Activated CD4-positive, alpha-beta T cell treated with anti-CD3 and anti-CD28 coated beads for 24 hours (primary cell): ENCODE measurements at places on chromosomes 5 and 9.
A peak's percentile ranks its signal among the peaks of the same experiment; 100 is the strongest.

GRCh38 chr5:58544195-58544594 lies 38.7 kb upstream of the RAB3C start:
- no peak for DNase-seq

DNA sequence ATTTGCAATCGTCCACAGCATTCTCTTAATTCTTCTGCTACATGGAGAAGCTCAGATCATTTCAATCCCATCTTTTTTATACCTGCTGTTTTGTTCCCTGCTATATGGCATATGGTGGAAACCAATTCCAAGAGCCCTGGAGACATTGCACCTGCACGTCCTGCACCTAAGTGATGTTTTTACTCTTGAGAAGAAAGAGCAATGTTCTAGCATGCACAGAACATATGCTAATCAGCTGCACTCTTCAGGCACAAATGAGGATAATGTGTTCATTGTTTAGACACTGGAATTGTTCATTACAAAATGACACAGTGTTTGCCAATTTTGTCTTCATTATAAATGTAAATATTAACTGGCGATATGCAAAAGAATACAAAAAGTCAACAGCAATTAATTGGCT lies 935.8 kb downstream of the TLE4 start:
- no peak for DNase-seq

DNA sequence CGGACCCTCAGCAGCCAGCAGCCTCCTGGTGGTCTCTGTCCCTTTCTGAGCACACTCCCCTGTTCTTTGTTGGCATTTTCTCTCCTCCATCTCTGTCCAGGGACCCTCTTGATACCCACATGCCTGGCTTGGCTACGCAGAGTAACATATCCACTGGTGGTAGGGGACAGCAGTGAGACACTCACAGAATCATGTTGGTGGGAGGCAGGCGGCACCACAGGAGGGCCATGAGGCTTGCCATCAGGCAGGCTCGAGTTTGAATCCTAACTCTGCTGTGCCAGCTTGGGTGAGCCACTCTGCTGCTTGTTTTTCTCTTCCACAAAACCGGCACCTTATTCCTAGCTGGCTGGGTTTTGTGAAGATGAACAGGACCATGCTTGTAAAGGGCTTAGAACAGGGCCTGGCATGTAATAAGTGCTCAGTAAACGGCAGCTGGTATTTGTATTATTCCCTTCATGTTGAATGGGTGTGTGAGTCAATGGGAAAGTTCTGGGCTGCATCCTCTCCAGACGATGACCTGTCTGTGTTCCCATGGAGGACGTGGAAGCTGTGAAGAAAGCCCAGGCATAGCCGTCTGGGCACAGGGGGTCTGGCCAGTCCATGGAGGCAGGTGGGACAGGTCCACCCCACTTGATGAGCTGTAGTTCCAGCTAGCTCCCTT lies 2.3 kb downstream of the COL27A1 start:
- DNase-seq: no peak

GRCh38 chr5:2742921-2743679 lies 8.4 kb downstream of the IRX2 start:
- no peak for DNase-seq

GRCh38 chr5:143692342-143692741 lies 119.6 kb upstream of the HMHB1 start:
- no peak for DNase-seq

DNA sequence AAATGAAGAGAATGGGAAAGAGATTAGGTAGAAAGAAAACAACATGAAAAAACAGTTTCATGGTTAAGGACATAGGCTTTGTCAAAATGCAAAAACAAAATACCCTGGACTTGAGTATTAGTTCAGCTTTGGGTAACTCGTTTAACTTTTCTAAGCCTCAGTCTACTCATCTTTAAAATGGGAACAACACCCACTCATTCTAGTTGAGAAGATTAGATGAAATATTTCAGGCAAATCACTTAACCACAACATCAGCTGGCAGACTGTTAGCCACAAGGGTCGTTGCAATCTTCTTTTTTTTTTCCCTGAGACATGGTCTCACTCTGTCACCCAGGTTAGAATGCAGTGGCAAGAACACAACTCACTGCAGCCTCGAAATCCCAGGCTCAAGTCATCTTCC lies 185.6 kb downstream of the DCP2 start:
- DNase-seq: no peak

GRCh38 chr5:14777187-14777586 lies 94.4 kb downstream of the ANKH start:
- no peak for DNase-seq

- no peak for DNase-seq
These were observed 6.5 kb upstream of the EBF1 start for GRCh38 chr5:159106193-159106568.

DNA sequence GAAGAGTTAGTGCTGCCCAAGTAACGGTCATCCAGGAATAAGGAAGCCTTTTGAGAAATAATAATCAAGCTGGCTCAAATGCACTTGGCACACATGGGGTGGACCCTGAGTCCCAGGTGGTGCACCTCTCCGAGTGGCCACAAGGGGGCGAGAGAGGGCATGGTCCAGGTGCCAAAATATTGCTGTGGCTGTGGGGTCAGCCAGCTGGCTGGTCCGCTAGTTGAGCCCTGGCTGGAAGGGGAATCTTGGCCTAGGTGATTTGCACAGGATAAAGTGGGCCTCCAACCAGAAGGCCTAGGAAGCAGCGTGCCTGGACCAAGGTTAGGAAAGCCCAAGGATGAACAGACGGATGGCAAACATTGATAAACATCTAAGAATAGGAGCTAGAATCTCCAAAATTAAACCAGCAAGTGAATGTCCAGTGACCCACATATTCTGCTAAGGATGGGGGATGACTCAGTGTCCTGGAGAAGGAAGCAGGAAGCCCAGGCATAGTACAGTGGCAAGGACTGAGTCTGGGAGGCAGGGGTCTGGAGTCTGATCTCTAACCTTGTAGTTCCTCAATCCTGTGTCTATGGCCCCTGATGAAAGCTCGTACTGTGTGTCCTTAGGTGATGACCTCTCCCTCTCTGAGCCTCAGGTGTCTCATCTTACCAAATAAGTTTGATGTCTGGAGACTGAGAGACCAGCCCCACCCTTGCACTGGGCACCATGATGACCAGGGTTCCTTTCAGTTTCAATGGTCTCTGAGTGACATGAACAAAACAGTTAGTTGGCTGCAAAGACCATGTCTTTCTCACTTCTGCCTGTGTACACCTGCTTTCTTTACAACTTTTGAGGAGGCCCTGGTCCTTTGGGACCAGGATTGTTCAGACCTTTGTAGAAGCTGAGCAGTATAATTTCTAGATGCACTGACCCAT lies 19.2 kb upstream of the SHB start:
- DNase-seq: peak; percentile 54

DNA sequence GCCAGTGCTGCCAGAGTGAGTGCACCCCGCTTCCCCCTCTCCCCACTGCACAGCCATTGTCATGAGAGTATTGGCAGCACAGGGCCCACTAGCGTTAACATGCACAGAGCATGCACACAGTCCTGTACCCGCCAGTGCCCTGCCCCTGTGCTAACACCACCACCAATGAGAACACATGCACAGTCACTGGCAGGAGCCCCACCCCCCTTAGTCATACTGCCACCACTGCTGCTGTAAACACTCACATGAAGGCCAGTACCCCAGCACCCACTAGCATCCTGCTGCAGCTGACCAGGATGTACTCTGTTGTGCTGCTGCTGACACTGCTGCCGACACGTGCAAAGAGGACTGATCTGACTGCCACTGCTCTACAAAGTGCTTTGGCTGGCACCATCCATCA lies 19.5 kb upstream of the RANBP6 start:
- no peak for DNase-seq

GRCh38 chr9:84615544-84615943 lies 54.0 kb upstream of the NTRK2 start:
- no peak for DNase-seq

GRCh38 chr9:77016526-77017504 lies 2.6 kb upstream of the FOXB2 start:
- no peak for DNase-seq

DNA sequence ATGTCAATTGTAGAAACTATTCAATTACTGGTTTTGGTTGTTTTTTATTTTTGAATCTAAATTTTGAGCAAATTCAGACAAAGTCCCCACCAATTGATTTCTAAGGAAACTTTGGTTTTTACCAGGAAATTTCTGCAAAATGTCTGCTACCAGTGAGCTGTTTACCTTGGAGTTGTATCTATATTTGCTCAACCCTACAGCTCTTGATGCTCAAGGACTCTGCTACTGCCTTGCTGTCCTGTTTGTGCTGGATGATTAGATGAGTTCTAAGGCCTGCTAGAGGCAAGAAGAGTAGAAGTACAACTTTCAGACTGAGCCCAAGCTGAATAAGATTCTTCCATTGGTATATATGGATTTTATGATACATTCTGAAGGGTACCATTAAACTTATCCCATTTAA lies 42.6 kb upstream of the KIF2A start:
- DNase-seq: no peak

- no peak for DNase-seq
These were observed 109.2 kb downstream of the RAPGEF6 start for GRCh38 chr5:131525805-131526204.

DNA sequence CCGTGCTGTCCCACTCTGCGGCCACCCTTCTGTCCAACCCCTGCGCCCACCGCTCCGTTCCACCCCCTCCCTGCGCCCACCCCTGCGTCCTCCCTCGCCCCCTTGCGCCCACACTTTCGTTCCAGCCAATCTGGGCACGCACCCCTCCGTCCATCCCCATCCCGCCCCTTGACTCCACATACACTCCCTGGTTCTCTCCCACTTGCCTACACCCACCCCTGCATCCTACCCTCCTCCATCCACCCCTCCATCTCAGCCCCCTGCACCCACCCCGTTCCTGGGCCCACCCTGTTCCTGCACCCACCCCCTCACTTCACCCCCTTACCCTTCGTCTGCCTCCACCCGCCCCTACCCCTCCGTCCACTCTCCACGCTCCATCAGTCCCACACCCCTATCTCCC lies 7.0 kb downstream of the ADAMTS13 start:
- DNase-seq: no peak

DNA sequence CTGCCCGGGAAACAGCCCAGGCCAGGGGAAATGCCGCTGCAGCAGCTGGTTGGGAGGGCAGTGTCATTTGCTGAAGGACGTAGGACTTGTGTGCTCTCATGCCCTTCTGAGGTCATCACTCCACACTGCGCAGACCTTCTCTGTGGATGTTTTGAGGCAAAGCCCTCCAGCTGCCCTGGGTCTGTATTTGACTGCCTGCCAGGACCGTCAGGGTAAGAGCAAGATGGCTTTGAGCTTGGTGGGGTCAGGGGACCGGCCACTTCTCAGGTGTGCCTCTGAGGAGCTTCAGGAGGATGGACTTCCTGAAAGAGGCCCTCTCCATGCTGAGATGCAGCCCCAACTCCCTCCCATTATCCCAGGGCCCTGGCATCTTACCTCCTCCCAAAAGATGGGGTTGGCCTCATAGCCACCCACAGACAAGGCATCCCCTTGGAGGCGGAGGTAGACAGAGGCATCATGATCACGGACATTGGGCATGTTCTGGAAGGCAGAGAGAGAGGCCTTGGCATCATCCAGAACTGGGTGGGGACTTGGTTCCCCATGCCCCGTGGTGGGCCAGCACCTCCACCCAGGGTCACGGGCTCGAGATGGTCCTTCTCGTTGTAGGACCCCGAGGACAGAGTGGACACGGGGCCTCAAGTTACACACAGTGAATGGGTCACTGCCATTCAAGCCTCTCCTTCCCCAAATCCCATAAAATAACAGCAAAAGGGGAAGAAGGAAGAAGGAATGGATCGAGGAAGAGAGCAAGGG lies 19.4 kb downstream of the SARDH start:
- DNase-seq: no peak

DNA sequence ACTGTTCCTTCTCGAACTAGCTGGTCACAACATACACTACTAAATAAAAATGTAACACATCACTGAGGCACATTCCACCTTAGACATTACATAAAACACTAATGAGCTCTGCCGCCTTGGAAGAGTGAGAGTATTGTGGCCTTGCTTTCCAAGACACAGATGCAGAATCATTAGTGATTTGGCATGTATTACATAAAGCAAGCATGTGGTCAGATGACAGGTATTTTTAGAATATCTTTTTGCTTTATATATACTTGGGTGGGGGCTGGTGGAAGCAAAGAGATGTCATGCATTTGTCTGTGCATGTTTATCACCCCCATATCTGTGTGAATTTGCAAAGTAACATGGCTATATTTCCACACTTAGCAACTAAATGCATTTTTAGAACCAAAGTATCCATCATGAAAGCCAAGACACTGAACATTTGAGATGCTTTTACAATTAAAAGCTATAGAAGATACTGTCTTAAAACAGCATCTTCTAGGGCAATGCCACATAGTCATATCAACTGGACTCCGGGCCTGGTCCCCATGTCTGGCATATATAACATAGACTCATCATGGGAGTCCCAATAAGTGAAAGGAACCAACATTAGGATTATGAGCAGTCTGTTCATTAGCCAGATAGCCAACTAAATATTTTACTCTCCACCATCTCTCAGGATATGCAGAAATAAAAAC lies 213.5 kb downstream of the MEF2C start:
- no peak for DNase-seq

DNA sequence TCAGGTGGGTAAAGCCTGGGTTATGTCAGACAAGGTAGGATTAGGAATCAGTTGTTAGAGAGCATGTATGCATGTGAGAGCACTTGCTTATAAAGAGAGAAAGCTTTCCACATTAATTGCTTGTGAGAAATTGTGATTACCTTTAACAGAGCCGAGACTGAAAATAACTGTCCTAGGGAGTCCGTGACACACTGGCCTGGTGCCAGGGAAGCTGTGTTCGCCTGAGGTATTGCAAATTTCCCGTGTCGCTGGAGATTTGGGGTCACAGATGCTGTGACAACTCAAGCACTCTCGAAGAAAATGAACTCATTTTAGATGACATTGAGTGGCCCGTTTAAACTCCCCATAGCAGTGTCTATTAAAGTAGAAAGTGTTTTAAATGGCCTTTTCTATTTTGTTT lies 9.6 kb downstream of the SLC1A1 start:
- no peak for DNase-seq

GRCh38 chr9:69027355-69028097 lies 8.0 kb upstream of the FXN start:
- DNase-seq: no peak

DNA sequence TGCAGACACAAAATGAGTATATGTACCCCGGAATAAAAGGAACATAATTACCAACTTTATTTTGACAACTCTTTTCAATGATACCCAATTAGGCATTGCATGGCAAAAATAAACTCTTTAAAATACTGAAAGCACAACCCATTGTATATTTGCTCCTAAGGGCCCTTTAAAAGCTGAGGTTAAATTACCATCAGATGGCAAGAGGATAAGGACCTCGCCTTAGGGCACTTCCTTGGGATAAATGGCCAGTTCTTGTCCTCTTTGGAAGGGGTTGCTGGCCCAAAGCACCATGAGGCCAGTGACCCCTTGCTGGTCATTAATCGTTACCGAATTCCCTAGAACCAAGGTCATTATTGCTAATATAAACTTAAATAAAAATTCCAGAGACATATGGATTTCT lies 46.0 kb downstream of the EBF1 start:
- no peak for DNase-seq

DNA sequence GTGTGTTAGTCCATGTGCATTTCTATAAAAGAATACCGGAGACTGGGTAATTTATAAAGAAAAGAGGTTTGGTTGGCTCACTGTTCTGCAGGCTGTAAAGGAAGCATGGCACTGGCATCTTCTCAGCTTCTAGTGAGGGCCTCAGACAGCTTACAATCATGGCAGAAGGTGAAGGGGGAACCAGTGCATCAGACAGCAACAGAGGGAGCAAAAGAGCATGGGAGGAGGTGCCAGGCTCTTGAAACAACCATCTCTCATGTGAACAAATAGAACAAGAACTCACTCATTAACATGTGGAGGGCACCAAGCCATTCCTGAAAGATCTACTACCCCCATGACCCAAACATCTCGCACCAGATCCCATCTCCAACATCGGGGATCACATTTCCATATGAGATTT lies 89.2 kb upstream of the IL33 start:
- DNase-seq: no peak

- DNase-seq: no peak
These were observed 105.8 kb upstream of the PPP1R26 start for GRCh38 chr9:135373820-135374219.
